ENCODE measurements at places on chromosomes 11 and 22. TPM values are rescaled to one million over a fixed set of nuclear protein-coding genes. Genes with fewer than 3 reads are reported as not detected.

NECTIN1 gene
- polyA plus RNA-seq: 35.4 TPM

- no peaks in the 10 kb centered on the region for H3K27me3 ChIP-seq
- peak; percentile 91 for DNase-seq
- peaks cover 57% of the 10 kb centered on the region for H3K4me1 ChIP-seq
- peak overlapping the region; percentile 93 for H3K27ac ChIP-seq
Measured at GRCh38 chr11:9565822-9566560, 7.5 kb upstream of the WEE1 start.

DNA sequence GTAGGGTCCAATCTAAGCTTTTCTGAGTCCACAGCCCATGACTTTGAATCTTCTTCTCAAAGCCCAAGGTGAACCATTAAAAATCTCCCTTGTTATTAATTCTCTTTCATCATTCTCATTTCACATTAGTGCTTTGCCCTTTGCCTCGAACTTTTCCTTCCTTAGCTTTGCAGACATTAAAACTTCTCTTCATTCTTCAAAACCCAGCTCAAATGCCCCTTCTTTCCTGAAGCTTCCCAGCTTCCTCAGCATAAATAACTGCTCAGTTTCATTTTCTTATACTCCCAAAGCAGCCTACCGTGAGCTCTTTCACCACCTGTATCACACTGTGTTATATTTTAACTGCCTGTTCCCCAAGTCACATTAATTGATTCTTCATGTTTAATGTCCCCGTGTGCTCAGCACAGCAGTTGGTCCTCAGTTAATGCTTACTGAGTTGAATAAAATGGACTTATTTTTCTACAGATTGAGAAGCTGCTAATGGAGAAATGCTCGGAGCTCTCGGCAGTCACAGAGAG lies 62.0 kb downstream of the INSC start:
- H3K4me3 ChIP-seq: no peak overlapping the region
- no peak for DNase-seq
- H3K36me3 ChIP-seq: no peaks in the 10 kb centered on the region

GRCh38 chr22:43478621-43479300 lies 66.9 kb downstream of the MPPED1 start:
- no peak overlapping the region for H3K4me3 ChIP-seq
- H3K27ac ChIP-seq: no peak overlapping the region
- no peaks in the 10 kb centered on the region for H3K27me3 ChIP-seq
- no peaks in the 10 kb centered on the region for H3K36me3 ChIP-seq

- H3K36me3 ChIP-seq: no peaks in the 10 kb centered on the region
- DNase-seq: no peak
- H3K27ac ChIP-seq: no peak overlapping the region
Measured at GRCh38 chr22:19569276-19569640, 45.0 kb upstream of the CLDN5 start.

- H3K4me3 ChIP-seq: no peak overlapping the region
- no peak overlapping the region for H3K27ac ChIP-seq
- no peaks in the 10 kb centered on the region for H3K36me3 ChIP-seq
- no peak for DNase-seq
Measured at GRCh38 chr11:8317159-8317558, 53.5 kb upstream of the LMO1 start.
